ENCODE measurements at places on chromosomes 1 and 21.

- DNase-seq, result no peak
Observed at GRCh38 chr1:177282976-177283375, 112.2 kb downstream of the BRINP2 start.

- no peak for DNase-seq
Observed at GRCh38 chr1:96464066-96464465, 257.5 kb upstream of the PTBP2 start.

DNA sequence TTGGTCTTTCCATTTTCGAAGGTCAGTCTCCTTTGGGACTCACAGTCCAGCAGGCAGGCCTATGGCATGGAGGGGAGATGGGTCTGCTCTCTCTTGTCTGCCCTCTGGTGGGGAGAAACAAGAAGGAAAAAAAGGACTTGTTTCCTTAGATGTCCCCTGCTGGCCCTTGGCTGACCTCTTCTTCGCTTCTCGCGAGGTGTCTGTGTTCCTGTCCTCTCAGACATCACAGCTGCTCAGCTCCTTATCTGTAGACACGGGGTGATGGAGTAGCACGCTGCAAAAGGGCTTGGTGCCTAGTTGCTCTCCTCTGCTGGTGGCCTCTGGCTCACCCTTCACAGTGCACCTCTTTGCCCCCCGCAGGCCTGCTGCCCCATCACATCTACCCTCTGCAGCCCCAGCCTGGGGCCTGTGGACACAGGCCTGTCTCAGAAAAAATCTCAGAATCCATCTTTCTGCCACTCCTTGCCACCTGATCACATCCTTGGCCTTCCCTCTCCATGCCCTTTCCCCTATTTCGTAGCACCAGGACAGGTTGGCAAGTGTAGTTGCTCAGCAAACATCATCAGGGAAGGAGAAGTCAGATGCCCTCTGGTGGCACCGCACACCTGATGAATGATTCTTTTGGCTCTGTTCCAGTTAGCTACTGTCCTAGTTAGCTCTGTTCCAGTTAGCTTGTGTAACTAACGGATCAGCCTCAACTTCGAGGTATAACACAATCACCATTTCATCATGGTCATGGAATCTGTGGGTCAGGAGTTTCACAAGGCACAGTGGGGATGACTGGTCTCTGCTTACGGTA, 18.7 kb upstream of the AK2 start:
- peak; percentile 54 for DNase-seq

DNA sequence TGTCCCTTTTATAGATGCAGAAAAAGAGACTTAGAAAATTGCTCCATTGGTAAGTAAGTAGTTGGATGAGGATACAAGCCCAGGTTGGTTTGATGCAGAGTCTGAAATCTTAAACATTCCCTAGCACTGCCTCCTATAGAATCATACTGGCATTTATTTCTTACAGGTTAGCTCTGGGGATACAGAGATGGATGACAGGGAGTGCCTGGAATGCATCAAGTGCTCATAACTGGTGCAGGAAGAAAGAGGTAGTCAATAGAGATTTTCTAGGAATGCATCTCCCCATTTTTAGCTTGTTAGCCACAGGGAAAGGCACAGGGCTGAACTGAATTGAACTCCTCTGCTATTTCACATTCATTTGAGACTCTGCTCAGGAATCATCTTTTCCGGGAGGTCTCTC, 269.0 kb upstream of the USP24 start:
- DNase-seq, result no peak

- DNase-seq, result no peak
Observed at GRCh38 chr1:5889901-5890300, 102.3 kb downstream of the NPHP4 start.

GRCh38 chr1:19432943-19433718, 52.2 kb downstream of the CAPZB start:
- DNase-seq, result no peak

- no peak for DNase-seq
Observed at GRCh38 chr1:246080031-246080430, 427.0 kb downstream of the SMYD3 start.

DNA sequence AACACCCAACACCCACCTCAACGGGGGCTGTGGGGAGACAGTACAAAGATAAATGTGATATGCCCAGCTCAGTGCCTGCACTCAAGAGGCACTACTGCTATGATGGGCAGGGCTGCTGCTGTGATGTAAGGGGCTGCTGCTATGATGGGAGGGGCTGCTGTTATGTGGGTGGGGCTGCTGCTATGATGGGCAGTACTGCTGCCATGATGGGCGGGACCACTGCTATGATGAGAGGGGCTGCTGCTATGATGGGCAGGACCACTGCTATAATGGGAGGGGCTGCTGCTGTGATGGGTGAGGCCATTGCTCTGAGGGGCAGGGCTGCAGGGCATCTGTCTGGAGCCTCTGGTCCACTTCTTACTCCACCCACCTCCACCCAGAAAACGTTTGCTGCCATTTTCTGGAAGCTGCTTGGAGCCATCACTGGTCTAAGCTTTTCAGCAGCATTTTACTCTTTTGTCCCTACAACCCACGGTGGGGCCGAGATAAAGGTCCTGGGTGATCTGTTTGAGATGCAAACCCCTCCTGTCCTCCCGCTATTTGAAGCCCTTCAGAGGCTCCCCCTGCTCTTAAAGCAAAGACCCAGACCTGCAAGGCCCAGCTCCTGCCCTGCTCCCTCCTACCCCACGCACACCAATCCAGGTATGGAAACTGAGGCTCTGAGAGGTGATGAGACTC, 656.9 kb downstream of the PTPRU start:
- no peak for DNase-seq

DNA sequence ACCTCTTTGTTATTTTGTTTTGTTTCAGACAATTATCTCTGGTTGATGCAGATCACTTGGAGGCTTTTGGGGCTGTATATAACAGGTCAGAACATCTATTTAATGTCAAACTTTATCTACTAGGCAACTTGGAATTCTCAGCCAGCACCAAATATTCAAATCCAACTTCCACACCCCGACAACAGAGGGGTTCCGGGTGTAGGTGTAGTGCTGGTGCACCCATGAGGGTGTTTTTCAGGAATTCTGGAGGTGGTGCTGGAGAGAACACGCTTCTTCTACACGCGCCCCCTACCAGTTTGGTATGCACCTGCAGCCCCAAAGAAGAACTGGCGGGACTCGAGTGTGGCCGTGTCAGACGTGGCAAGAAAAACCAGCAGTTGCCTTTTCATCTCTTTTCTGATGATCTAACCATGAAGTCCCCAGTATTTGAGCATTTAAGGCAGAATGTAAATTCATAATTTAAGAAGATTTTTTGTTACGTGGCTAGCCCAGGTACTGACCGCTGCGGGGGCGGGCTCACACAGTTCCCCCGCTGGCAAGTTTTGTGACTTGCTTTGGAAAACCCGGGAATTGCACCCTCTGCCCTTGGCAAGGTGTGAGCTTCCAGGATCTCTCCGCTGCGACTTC, 462 bp upstream of the TLCD4 start:
- DNase-seq, result peak; percentile 59

DNA sequence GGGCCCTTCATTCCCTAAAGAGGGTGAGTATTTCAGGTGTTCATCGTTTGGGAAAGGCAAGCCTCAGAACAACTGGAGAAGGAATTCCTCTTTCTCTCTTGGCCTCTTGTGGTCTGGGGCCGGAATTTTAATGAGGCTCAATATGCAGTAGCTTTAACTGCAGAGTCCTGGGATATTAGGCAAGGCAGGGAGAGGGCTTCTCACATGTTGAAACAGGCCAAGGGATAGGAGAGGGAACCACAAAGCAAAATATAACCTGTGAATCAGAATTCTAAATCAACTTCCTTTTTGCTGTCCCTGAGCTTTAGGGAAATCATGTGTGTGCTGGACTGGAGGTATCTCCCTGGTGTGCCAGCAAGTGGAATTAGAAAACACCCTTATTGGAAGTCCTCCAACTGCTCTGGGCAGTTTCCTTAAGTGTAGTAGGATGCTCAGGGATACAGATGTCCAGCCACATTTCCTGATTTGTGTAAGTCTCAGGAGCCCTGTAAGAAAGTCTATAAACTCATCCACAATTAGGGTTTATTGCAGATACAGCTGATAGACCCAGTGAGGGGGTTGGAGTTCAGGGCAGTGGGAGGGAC, 215.8 kb upstream of the ZRANB2 start:
- DNase-seq, result no peak

DNA sequence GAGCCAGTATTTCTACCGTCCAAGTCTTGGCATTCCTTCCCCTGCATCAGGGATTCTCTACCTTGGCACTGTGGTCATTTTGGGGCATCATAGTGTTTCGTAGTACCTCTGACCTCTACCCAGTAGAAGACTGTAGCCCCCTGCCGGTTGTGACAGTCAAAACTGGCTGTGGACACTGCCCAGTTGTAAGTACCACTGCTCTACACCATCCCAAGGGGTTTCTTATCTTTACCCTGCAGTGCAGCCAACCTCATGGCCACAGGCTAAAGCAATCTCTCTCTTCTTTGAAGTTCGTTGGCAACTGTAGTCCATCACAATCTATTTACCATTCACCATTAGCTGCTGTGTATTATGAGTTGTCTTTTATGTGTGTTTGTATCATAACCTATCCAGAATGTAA, 29.3 kb upstream of the ERO1B start:
- DNase-seq, result no peak

DNA sequence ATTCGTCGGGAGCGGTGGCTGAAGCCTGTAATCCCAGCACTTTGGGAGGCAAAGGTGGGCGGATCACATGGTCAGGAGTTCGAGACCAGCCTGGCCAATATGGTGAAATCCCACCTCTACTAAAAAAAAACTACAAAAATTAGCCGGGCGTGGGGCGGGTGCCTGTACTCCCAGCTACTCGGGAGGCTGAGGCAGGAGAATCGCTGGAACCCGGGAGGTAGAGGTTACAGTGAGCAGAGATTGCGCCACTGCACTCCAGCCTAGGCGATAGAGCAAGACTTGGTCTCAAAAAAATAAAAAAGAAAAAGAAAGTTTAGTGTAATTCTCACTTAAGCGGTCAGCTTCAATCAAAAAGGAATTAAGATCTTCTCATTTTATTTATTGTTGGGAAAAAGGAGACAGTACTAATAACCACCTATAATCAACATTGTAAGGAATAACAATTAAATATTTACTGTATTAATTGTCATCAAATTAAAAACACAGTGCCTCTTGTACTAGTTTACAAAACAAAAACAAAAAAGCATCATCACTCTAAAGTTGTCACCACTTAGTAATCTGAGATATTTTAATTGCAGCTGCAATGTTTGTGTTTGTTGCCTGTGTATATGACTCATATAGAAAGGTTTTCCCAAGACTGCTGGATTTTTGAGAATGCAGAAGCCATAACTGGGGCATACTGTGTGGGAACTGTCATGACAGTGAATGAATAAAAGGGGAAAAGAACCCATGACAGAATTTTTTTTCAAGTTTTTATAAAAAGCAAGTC, 3.7 kb downstream of the FBXO42 start:
- DNase-seq, result no peak

DNA sequence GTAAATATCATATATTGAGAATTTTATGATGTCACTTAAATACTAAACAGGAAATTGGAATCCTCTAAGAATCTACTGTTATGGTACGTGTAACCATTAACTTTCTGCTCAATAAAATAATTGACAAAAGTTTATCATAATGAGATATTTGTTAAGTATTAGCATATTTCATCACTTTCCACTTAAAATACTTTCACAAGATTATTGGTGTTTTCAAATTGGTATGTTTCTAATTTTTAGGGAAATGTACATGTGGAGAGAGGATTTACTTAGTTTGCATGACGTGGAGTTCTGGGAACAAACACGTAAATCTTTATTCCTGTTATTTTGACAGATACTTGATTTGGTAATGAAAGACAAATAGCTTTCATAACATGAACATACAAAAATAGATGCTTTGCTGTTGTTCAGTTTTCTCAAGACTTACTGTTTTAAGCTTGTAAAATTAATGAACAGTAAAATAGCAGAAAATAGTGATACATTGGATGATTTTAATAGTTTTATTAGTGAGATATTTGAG, 1.6 kb downstream of the SRSF11 start:
- DNase-seq, result no peak

DNA sequence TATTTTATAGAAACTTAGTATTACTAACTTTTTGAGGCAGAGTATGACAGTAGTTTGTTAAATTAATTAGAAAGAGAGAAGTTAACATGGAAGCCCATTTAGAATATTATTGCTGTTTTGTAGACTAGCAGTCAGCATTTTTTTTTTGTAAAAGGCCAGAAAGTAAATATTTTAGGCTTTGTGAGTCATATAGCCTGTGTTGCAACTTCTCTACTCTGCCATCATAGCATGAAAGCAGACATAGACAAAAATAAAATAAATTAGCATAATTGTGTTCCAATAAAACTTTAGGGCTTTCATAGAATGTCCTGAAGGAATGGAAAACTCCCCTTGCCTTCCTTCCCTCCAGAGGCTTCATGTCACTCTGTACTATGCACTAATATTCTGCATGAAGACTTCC, 12.3 kb upstream of the RGS4 start:
- DNase-seq, result no peak

GRCh38 chr1:214067853-214068703, 80.3 kb downstream of the PROX1 start:
- DNase-seq, result no peak

DNA sequence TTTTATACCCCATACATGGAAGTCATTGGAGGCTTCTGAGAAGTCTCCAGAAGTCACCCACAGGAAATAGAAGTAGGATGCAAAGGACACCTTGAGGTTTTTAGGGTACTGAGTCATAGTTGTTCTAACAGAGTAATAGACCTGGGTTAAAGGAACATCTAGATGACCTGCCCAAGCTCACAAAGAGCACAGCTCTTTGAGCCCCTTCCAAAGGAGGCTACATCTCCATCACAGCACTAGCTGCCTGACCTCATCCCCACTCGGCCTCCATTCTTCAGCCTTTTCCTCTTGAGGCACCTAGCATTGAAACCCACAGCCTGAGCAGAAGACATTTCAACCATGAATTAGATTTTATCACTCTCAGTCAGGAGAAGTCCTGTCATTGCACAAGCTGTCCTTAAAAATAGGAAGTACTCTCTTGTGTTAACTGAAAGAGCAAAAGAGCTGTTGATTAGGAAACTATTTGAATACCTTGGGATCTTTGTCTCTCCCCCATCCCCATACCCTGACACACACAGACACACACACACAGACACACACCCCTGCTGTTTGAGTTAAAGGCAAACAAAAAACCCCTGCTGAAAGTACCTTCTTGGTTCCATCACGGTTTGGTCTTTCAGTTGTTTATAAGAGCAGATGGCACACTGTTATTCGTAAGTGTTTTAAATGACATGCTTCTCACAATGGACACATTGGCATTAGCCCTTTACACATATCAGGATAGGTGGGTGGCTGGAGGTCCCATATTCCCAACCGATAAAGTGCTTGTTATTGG, 22.2 kb downstream of the MKNK1 start:
- peak; percentile 34 for DNase-seq
